ENCODE measurements at places on chromosomes 5 and 9.

GRCh38 chr5:127296321-127296720, 5.7 kb downstream of the MEGF10 start:
- no peak for DNase-seq

DNA sequence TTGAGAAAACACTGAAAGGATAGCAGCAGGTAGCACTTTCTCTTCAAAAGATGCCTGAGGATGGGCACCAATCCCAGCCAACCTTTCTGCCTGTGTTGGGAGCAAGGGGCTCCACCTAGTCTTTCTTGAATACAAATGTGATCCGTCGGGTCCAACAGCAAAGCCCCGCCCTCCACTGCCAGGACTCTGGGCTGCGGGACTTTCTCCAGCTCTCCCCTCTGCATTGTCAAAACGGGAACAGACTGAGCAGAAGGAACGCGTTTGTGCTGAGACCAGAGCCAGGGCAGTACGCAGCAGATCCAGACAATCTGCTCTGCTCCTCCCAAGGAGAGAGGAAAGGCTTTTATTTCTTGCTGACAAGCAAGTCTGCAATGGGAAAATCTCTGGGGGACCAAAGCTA, 139.7 kb downstream of the SEC61B start:
- peak; percentile 51 for DNase-seq

GRCh38 chr9:104984542-104984941, 56.6 kb upstream of the ABCA1 start:
- DNase-seq = no peak

DNA sequence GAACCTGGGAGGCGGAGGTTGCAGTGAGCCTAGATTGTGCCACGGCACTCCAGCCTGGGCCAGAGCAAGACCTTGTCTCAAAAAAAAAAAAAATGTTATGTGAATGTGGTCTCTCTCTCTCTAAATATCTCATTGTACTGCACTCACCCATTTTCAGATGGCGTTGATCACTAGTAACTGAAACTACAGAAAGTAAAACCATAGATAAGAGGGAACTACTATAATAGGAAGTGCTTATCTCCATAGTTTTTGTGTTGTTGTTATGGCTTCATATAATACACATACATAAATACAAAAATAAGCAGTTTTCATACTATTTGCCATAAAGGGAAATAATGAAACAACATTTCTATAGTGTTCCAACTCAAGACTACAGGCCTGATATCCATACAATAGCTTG, 9.1 kb downstream of the IL31RA start:
- DNase-seq = no peak

- DNase-seq = no peak
Measured at GRCh38 chr5:55377810-55378209, 70.0 kb downstream of the MTREX start.

DNA sequence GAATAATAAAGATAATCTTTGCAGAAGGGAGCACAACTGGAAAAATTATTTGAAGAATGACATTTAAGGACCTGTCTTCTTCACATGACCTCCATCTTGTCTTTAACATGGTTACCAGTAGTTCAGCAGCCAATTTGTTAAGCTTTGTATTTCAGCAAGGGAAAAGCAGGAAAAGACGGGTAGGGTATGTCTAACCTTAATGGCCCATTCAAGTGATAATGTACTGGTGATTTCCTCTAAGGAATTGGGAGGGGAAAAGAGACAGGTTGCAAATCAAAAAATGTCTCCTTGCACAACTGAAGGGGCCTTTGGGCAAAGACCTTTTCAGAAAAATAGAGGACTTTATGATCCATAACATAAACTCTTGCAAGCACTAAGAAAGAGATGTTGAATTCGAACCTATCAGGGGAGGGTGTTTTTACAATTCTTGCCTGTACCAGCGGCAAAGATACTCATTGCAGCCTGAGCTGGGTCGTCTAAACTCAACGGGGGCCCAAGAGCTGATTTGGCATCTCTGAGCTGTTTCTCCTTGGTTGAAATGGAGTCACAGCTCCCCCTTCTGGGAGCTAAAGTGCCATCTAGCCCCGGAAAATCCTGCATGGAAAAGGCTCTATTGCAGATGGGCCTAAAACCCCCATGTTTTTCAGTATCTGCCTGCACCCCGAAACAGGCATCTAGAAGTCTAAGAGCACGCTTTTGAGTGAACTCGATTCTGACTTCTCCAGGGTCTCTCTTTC, 3.8 kb downstream of the BRINP1 start:
- DNase-seq = peak; percentile 89
